Activated CD4-positive, alpha-beta T cell treated with anti-CD3 and anti-CD28 coated beads, Interleukin-2, amount 50 U/mL, for 24 hours (primary cell): ENCODE measurements at places on chromosomes 5 and 9.

- DNase-seq: no peak
Observed at GRCh38 chr5:111731638-111732037, 25.4 kb downstream of the NREP start.

GRCh38 chr5:155270725-155271124 lies 257.2 kb downstream of the KIF4B start:
- DNase-seq: no peak

DNA sequence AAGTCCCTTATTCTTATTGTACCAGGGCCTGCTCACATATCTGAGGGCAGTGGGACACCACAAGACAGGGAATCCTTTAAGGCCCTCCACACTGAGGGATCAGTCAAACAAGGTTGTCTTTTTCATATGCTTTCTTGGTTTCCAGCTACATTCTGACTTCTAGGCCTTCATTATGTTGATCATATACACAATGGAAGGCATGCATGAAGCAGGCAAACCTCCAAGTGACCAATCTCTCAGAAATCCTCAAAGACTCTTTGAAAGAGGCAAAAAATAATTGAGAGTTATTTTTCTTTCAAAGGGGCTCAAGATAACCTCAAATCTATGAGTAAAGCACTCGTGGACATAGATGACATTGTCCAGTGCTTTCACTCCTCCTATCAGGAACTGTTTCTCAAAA lies 1195.9 kb upstream of the ACO1 start:
- DNase-seq: no peak

- no peak for DNase-seq
Observed at GRCh38 chr5:40828690-40829661, 6.0 kb downstream of the RPL37 start.

- peak; percentile 21 for DNase-seq
Observed at GRCh38 chr5:177389241-177390169, 5.3 kb downstream of the SLC34A1 start.
